ENCODE measurements at places on chromosomes 11 and 22.

DNA sequence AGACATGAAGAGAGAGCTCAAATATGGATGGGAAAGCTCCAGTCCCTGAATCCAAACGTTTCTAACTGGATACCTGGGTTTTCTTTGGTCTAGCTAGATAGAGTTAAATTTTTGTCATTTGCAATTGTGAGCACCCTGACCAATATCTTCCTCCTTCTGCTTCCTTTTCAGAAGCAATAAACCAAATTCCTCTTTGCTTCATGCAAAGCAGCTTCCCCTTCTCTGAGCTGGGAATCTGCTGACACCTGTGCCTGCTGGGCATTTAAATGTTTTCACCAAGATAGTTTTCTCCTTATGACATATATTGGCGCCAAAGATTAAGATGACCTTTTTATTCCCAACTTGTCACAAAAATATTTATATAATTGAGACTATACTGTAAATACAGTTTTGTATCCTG, 27.9 kb upstream of the PAK1 start:
- DNase-seq = no peak

- DNase-seq = no peak
Observed at GRCh38 chr11:94332814-94333213, 28.4 kb downstream of the IZUMO1R start.

DNA sequence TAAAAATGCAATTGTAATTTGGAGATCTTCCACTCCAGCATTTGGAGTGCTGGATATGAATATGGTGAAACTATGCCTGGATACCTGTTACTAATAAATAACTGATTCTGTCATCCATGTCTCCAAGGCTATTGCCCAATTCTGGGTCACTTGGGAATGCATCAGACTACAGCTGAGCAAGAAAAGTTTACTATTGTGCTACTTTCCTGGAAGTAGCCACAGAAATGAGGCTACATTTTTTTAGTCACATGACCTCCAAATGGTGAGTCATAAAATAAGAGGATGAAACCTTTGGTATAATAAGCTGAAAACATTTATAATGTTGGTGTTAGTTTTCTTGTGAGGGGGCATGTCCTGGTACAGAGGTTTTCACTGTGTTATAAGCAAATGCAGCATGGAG, 44.4 kb downstream of the DCDC1 start:
- DNase-seq = no peak

- no peak for DNase-seq
Observed at GRCh38 chr22:40326905-40327735, 19.2 kb upstream of the ADSL start.

- peak; percentile 48 for DNase-seq
Observed at GRCh38 chr11:92941676-92942571, 27.5 kb upstream of the MTNR1B start.

DNA sequence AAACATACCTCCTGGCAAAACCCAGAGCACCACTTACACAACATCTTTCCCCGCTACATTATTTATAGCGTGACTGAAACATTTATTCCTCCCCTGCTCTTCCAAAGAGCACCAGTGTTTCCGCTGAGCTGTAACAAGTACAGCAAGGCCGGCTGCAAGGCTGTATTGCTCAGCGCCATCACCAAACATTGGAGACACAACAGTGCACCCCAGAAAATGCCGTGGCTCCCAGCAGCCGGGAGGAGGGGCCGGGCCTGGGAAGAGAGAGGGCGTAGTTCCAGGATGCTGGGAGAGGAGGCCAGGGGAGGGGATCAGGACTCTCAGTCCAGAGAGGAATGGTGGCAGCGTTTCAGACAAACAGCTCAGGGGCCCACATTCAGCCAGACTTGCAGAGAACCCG, 133.2 kb downstream of the DSCAML1 start:
- DNase-seq = no peak

- DNase-seq = peak; percentile 79
Observed at GRCh38 chr11:31815711-31816467, 4.8 kb upstream of the PAX6 start.

DNA sequence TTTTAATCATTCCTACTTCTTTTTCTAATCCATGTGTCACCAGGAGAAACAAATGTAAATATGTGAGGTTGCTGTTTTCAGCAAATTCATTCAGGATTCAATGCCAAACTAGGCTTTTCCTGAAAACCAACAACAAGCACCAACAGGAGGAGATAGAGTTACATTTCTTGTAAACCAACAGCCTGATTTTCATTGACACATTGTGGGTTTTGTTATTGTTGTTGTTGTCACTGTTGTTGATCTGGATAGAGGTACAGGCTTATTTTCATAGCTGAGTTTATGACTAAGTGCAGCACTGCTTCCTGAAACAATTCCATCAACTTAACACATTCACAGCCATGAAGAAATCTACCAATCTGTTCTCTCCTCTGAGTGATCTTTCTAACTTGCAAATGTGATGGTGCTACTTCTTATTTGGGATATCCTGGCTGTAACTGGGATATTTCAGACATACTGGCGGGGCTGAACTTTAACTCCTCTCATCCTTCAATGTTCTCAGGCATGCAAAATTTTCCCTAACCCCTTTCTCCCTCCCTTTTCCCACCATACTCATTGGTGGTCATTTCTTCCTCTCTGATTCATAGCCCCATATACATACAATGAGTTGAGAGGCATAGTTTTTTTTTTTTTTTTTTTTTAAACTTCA, 65.5 kb downstream of the ME3 start:
- DNase-seq = no peak

GRCh38 chr11:133901316-133901715, 55.5 kb downstream of the IGSF9B start:
- DNase-seq = no peak

GRCh38 chr11:127000291-127000968, at the start of gene KIRREL3:
Gene KIRREL3 (minus strand): TSS chr11:127000770.
- no peak for DNase-seq

GRCh38 chr22:43313244-43313889, 29.8 kb downstream of the SCUBE1 start:
- DNase-seq = no peak

DNA sequence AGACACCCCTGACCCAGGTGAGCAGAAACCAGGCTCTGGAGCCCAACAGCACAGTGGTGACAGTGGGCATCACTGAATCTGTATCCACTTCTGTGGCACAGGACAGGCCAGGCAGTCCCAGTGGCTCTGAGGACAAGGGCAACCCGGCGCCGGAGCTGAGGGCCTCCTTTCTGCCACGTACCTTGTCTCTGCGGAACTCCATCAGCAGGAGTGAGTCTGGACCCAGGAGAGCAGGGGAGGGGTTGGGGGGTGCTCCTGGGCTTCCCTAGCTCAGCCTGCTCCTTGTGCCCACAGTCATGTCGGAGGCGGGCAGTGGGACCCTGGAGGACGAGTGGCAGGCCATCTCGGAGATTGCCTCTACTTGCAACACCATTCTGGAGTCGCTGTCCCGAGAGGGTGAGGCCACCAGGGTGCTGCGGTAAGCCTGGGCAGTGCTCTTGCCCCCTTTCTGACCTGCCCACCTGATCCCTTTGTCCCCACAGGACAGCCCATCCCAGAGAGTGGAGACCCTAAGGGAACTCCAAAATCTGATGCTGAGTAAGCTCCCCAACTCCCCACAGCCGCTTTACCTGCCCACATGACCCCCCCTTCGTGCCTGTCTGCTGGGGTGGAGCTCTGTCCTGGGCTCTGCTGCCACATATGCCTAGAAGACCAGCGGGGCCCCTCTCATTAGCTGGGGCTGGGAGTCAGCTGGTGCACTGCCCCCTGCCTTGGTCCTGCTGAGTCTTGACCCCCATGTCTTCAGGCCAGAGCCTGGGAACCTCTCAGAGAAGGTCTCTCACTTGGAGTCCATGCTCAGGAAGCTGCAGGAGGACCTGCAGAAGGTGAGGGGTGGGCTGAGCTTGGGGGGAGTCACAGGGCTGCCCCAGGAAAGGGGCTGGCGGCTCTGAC, 12.0 kb downstream of the SIPA1 start:
- DNase-seq = no peak
